Hindlimb muscle (tissue), 1 donor: ENCODE measurements at places on chromosomes 12 and 14.
A peak's percentile ranks its signal among the peaks of the same experiment; 100 is the strongest.

- no peak for DNase-seq
These were observed 110.6 kb downstream of the SYNE2 start for GRCh38 chr14:63963439-63963838.

- peak; percentile 86 for DNase-seq
These were observed 92.0 kb downstream of the FBXL14 start for GRCh38 chr12:1502379-1502720.

DNA sequence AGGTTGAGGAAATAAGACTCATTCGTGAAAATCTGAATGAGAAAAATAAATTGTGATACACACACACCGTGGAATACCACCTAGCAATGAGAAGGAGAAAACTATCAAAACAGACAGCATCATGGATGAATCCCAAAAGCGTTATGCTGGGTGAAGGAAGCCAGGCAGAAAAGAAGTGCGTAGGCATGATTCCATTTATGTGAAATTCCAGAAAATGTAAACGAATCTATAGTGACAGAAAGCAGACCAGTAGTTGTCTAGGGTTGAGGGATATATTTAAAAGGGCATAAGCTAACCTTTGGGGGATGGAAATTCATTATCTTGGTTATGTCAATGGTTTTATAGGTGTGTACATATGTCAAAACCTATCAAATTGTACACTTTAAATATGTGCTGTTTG lies 42.5 kb upstream of the ANO2 start:
- no peak for DNase-seq

DNA sequence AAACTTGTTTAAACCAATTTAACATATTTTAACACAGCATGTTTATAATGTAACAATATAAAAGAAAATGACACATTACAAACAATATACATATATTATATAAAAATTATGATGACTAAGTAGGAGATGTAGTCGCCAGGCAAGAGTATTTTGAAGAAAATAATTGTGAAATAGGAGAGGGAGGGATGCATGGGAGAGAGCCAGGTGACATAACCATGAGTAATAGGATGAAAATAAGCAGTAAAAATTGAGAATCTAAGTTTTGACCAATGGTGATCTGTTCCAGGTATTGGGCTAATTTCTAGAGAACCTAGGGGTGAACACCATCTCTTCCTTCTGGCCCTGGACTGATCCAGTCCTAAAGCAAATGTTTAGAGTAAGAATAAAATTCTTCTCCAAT lies 315.2 kb upstream of the G2E3 start:
- DNase-seq, result no peak

DNA sequence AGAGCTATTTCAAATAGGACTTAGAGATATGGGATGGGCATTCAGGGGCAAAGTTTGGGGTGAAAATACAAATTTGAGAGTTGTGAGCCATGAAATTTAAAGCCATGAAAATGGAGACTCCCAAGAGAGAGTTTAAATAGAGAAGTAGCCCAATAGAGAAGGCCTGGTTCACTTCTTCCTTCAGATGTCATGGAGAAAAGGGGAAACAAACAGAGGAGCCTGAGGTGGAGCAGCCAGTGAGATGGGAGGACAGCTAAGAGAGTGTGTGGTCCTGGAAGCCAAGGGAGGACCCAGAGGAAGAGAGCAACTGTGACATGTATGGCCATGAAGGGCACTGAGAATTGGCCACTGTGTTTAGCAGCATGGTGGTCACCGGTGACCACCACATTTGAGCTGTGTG lies 12.3 kb upstream of the DYNLL1 start:
- no peak for DNase-seq

GRCh38 chr14:20730891-20731290 lies 14.8 kb upstream of the EDDM3A start:
- DNase-seq, result no peak

DNA sequence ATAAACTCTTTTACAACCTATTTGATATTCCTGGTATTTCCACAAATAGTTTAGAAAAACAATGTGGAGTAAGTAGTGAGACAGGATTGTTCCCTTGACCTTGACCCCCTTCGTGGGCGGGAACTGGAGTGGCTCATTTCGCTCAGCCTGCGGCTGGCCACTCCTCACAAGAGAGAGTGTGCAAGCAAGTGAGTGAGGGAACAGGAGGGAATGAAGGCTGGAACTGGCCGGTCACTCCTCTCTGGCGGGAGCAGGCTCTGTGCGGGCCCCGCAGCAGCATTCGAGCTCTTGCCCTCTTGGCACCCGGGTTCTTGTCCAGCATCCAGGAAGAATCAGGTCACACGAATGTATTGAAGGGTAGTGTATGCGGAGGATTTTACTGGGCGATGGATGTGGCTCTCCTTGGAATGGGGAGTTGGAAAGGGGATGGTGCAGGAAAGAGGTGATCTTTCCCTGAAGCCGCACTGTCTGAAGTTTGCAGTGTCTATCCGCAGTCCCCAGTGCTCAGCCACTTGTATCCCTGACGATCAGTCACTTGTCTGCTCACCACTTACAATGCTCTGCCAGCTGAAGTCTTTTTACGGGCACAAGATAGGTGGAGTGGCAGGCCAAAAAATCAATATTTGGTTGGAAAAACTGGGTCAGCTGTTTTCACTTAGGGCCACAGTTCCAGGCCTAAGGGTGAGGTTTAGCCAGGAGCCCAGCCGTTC lies 28.0 kb upstream of the TXNRD1 start:
- DNase-seq, result no peak

DNA sequence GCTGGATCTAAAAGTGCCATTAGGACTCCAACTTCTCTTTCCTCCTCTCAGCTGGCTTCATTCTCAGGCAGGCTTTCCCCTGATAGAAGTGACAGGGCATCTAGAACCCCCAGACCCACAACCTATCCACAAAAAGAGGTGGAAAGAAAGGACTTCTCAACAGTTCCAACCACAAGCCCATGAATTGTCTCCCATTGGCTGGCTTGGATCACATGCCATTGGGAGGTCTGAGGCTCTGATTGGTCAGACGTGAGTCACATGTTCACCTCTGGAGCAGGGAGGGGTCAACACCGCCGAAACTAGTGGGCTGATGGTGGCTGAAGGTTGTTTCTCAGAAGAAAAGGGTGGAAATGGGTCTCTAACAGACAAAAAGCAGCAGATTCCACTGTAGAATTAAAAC lies 47.2 kb downstream of the DRAM1 start:
- DNase-seq, result no peak

DNA sequence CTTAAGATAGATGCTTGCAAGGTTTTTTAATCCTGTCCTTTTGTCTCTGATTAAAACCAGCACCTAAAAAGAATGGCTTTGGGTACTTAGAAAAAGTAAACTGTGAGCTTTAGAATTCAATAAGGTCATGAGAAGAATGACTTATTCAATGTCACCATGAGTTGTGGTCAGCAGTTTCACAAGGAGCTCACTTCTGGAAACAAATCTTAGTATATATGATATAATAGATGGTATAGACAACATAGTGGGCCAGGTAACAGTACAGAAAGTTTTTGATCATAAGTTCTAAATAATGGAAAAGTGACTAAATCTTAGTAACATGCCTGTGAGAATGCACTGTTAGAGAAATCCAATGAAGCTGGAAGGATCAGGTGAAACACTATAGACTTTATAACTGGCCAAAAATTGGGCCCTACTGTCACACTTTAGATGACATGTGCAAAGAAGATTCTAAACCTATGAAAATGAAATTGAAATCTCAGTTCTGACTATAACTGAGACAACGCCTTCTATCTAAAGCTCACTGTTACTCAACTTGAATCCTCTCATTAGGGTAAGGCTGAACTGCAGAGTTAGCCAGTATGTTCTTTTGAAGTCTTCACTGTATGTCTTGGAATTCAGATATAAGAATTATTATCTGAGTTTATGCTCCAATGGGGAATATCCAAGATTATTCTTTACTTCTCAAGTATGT lies 42.4 kb upstream of the RAD51AP1 start:
- DNase-seq, result no peak

- DNase-seq, result peak; percentile 48
These were observed 53.4 kb downstream of the PRKAB1 start for GRCh38 chr12:119721306-119721705.

DNA sequence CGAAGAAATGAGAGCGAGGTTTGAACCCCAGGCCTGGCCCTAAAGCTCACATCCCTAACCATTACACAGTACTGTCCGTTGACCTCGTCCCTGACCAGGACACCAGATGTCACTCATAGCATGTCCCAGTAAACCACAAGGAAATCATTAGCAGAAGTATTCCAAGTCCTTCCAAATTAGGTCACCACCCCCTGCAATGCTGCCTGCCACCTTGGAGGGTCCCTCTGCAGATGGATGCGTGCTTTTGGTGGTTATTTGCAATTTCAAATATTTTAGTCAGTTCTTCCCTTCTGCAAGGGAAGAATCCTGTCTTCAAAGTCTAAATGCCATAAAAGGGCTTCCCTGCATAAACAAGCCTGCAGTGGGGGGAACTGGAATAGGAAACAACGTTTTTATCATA lies 71.3 kb downstream of the CLMN start:
- DNase-seq, result no peak

DNA sequence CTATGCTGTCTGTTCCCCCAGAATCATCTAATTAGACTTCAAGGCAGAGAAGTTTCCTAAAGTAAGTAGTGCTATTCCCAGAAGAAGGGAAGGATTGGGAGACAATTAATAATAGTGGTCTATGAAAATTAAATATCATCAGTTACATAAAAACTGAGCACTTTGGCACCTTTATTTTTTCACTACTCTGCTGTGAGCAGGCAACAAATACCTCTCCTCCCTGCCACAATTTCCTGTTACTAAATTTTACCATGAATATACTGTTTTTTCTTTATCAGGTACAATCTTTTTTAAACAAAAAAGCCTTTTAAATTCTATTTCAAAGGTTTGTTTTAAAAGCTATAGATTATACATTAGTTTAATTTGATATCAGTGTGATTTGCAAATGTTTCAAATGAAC lies 29.4 kb upstream of the KRAS start:
- no peak for DNase-seq

GRCh38 chr12:63064080-63064479 lies 86.9 kb downstream of the AVPR1A start:
- DNase-seq, result no peak

GRCh38 chr14:22542360-22542759 lies 46.7 kb downstream of the DAD1 start:
- DNase-seq, result no peak

- no peak for DNase-seq
These were observed 131.8 kb downstream of the PTPRR start for GRCh38 chr12:70788774-70789173.

GRCh38 chr12:52581066-52581465 lies 7.4 kb upstream of the KRT74 start:
- DNase-seq, result no peak

DNA sequence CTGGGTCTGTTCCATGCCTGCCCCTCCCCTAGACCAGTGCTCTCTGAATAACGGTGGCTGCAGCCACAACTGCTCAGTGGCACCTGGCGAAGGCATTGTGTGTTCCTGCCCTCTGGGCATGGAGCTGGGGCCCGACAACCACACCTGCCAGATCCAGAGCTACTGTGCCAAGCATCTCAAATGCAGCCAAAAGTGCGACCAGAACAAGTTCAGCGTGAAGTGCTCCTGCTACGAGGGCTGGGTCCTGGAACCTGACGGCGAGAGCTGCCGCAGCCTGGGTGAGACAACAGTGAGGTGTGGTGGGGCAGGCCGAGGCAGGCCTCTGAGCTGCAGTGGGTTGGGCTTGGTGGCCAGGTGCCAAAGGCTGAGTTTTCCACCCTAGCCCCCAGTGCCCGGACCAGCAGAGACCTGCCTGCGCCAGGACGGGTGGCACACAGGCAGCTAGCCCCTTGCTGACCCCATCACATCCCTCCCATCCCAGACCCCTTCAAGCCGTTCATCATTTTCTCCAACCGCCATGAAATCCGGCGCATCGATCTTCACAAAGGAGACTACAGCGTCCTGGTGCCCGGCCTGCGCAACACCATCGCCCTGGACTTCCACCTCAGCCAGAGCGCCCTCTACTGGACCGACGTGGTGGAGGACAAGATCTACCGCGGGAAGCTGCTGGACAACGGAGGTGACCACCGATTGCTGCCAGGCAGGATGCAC lies 28.2 kb upstream of the LRP1-AS start:
- peak; percentile 70 for DNase-seq

DNA sequence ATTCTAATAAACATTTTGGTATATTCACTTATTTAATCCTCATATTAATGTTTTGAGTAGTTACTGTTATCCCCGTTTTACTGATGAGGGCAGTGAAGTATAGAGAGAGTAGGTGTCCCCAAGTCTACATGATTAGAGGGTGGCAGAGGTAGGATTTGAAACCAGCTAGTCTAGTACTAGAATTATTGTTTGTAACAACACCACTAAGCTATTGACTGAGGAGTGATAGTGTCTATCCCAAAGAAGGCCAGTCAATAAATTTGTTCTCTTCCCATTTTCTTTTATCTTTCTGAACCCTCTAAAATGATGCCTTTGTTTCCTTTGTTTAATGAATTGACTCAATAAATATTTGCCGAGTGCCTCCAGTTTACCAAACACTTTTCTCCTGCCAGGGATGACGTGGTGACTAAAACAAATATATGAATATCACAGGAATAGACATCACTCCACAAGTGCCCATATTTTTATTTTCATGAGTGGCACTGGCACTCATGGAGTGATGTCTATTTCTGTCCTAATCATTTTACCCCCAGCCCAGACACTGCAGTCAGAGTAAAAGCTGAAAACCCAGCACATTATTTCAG lies 247.5 kb downstream of the SLC16A7 start:
- no peak for DNase-seq

- DNase-seq, result no peak
These were observed 94.4 kb downstream of the PPHLN1 start for GRCh38 chr12:42420395-42420794.

DNA sequence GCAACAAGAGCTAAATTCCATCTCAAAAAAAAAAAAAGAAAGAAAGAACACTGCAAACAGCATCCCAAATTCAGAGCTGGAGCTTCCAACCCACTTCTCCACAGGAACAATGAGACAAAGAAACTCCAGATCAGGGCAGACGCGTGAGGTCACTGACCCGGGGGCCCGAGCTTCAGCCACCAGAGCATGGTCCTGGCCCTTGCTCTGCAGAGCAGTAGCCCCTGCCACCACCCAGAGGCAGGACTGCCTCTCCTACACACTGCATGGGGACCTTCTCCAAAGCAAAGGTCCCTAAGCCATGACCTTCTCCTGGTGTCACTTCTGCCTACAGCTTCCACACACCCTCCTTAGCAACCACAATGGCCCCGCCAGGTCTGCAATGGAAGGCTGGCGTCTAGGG lies 53.1 kb downstream of the CCNK start:
- no peak for DNase-seq

DNA sequence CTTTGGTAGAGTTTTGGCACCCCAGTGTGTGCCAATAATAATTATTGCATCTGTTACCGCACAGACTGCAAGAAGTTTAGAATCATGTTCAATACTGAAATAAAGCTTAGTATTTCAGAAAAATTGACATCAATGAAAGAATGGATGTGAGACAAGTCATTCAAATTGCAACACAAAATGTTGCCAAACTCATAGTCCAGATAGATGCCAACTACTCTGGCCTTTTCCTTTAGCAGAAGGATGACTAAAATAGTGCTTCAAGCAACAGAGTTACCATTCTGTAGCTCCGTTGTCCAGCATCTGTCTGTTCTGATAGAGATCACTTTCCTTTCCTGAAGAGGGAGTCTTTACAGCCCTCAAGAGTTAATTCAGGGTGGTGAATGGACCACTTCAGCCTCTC lies 77.5 kb downstream of the LIN7A start:
- DNase-seq, result no peak

- no peak for DNase-seq
These were observed 19.5 kb downstream of the CCDC91 start for GRCh38 chr12:28209782-28210181.
